ENCODE measurements at places on chromosomes 4 and X. TPM values are rescaled to one million over a fixed set of nuclear protein-coding genes. Genes with fewer than 3 reads are reported as not detected.

PNCK gene
- total RNA-seq: 0.72 TPM

FAT4 gene
- not detected for total RNA-seq

DYNLT3 gene
- 40.2 TPM for total RNA-seq

DNA sequence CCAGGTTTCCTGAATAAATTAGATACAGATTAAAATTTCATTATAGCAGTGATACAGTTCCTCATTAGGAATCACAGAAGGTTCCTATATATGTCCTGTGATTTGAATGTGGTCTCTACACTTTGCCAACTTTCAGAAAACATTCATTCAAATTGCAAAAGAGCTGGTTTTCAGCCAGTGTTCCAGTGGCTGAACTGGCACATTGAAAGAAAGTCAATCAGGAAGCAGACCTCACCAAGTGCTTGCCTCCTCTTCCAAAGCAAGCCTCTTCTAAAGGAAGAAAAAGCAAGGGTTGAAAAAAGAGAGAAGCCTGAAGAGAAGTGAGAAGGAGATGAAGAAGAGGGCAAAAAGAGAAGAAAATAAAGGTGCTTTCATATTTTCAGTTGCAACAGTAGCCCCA is 12.7 kb downstream of the KLHL34 start:
- DNase-seq: no peak

DNA sequence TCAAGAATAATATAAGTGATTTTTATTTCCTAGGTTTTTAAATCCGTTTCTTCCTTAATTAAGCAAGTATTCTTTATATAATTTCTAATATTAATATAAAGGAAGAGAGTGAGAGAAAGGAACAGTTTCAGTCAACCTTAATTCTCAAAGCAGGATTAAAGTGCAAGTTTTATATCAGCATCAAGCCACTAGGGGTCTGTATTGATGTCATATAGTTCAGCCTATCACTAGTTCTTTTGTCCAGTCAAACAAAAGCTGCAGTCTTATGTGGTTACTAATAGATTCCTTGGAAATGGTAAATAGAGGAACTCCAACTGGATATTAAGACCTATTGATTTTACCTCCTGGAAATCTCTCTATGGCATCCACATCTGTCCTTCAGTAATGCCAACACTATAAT is 82.0 kb downstream of the NAP1L3 start:
- DNase-seq: no peak

DNA sequence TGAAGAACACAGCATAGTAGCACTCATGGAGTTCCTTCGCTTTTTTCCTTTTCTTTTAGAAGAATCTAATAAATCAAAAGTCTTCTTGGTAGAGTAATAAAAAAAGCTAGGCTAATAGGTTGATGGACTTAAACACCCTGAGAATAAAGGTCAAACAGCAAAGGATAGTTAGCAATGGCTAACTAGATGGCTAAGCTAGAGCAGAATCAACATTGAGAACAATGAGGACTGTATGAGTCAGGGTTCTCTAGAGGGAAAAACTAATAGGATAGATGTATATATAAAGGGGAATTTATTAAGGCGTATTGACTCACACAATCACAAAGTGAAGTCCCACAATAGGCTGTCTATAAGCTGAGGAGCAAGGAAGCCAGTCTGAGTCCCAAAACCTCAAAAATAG is 550.9 kb downstream of the GLUD2 start:
- DNase-seq: no peak

Data from T-helper 17 cell (primary cell).